ENCODE measurements at places on chromosomes 7 and 10.

DNA sequence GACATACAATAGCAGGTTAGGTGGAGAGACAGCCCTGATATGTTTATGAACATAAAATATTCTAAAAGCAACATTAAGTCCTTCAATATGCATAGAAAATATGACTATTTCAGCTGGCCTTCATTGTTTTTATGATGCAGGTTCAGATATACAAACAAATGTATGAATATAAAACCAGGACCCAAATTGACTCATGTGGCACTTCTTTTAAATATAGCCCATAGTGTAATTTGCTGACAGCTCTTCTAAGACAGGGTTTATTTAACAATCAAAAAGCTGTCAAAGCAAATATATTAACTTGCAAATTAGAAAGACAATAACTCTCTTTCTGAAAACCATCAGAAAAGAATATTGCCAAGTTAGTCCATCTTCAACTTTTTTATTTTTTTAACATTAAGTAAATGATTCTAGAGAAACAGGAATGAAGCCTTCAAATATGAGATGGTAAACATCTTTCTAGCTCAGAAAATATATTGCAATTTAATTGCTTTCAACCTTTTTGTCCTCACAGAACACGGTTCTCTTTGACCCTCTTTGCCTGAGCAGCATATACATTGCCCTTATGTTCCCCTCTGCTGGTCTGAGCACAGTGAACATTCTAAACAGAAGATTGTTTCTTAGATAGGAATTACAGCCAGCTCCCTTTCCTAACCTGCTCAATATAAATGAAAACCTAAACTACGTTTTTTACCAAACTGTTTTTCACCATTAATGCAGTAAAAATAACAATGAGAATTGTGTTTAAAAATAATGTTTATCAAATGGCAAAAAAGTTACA lies 82.8 kb downstream of the CACNA2D1 start:
- no peak for DNase-seq

GRCh38 chr7:118615-119391 lies 73.6 kb upstream of the FAM20C start:
- no peak for DNase-seq

GRCh38 chr7:83879063-83879462 lies 230.1 kb upstream of the SEMA3E start:
- DNase-seq, result no peak

- DNase-seq, result no peak
These were observed 402.0 kb downstream of the RPS24 start for GRCh38 chr10:78435484-78436221.

- no peak for DNase-seq
These were observed 85.8 kb downstream of the CYTH3 start for GRCh38 chr7:6186577-6186976.

DNA sequence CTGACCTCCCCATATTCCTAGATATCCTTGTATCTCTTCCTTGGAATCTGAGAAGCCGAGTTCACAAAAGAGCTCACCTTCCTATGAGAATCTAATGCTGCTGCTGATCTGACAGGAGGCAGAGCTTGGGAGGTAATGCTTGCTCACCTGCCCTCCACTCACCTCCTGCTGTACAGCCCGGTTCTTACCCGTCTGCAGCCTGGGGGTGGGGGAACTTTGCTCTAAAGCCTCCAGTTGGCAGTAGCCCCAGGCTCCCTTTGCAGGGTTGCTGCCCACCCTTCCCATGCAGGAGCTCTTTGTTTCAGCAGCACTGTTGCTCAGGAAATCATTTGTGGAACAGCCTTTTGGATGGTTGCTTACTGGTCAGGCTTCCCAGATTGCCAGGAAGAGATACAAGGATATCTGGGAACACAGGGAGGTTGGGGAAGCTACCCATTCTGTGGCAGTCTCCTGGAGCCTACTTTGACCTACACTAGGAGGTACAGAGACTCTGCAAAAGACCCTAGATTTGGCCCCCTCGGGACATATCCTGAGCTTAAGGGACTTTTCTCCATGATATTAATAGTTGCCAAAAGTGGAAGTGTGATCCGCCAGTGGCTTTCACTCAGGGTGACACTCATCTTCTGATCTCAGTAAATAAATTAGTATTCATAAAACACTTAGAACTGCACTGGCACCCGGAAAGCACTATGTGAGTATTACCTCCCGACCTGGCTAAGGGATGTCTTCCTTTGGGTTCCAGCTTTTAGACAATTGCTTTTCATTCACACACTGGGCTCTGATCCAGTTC lies 363.7 kb upstream of the PODXL start:
- DNase-seq, result no peak

- no peak for DNase-seq
These were observed 157.4 kb downstream of the NXPH1 start for GRCh38 chr7:8590791-8591190.

- DNase-seq, result peak; percentile 56
These were observed 222.3 kb upstream of the MKLN1 start for GRCh38 chr7:131105294-131105798.

DNA sequence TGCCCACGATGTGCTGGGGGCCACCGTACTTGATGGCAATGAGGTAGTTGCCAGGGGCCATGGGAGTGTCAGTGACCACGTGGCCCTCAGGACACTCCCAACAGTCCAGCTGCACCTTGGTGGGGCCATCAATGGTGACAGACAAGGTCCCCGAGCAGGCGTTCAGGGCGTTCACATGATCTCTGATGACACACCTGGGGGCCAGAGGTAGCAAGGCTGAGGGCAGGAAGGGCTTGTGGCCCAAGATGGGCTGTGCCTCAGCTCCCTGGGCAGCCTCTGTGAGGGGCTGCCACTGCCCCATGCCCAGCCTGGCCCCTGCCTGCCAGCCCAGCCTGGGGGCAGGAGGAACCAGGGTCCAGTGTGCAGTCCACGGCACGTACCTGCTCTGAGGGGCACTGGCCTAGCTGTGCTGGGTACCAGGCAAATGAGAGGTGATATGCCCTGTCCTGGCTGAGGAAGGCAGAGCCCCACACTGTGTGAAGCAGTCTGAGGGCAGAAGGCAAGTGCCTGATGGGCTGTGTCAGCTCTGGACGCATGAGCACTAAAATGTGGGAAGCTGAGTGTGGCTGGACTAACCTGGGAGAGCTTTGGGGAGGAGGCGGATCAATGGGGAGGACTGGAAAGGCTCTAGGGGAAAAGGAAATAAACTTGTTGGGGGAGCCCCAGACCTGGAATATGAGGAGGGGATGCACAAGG lies 3.5 kb upstream of the KCP start:
- no peak for DNase-seq

DNA sequence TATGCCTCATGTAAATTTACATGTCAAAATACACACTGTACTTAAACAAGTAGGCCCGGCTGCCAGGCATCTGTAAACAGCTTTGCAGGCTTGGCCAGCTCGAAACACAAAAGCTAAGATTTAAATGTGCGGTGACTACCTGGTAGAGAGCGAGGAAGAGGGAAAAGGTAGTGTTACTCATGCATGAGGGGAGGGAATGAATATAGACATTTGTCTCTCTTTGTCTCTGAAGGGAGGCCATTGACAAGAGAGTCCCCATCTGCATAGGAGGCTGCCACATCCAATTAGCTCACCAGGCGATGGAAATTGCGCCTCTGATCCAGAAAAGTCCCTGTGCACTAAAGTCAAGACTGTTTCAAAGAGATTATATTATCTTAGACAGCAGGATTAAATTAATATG lies 535.8 kb downstream of the PTPRN2 start:
- no peak for DNase-seq

GRCh38 chr10:61903928-61904344 lies 2.4 kb downstream of the ARID5B start:
- DNase-seq, result no peak

GRCh38 chr10:60479305-60480020 lies 89.8 kb upstream of the ANK3 start:
- DNase-seq, result no peak

DNA sequence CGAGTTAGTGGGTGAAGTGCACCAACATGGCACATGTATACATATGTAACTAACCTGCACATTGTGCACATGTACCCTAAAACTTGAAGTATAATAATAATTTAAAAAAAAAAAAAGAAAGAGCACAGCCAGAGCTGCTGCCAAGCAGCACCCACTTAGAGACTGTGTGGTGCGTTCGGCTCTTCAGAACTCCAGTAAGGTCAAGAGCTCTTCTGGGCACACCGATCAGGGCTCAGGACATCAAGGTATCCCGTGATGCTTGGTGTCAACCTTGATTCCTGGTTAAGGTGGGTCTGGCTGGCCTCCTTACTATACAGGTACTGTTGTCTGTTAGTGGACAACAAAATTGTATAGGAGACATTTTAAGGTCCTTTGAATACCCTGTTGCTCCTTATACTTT lies 385.7 kb upstream of the AKR1E2 start:
- no peak for DNase-seq

- no peak for DNase-seq
These were observed 70.1 kb downstream of the ADCY1 start for GRCh38 chr7:45644237-45644636.

GRCh38 chr7:39554583-39555165 lies 11.5 kb upstream of the YAE1 start:
- DNase-seq, result no peak

DNA sequence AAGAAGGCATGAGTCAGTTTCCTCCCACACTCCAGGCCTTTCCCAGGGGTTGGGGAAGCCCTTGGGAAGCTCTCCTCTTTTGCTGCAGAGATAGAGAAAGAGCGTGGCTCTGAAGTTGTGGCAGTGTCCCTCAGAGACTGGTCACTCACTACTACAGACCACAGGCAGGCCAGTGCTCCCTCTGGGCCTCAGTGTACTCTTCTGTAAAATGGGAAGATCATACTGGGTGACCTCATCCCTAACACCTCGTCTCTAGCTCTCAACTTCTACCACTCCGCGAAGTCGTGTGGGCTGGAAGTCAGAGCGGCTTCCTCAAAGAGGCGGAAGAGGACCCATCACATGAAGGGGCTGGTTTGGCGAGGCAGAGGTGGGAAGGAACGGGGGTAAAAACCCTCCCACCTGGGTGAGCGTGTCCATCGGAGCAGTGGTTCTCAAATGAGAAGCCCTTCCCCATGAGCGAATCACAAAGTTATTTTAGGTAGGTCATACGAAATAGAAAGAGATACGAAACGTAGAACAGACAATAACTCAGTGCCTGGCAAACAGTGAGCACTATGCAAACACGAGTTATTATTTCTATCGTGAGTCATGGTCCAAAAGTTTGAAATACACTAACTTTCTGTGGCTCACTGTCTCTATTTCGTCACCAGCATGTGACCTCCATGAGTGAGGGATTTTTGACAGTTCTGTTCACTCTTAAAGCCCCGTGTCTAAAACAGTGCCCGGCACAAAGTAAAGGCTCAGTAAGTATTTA lies 32.7 kb downstream of the PRKAG2 start:
- no peak for DNase-seq

- no peak for DNase-seq
These were observed 104.3 kb downstream of the TCERG1L start for GRCh38 chr10:131207176-131207575.

- no peak for DNase-seq
These were observed 569 bp downstream of the ZNF316 start for GRCh38 chr7:6637544-6638229.

- DNase-seq, result no peak
These were observed 98.1 kb downstream of the DPY19L1 start for GRCh38 chr7:34939175-34939574.

- no peak for DNase-seq
These were observed 70.7 kb upstream of the NPY start for GRCh38 chr7:24213311-24213710.

GRCh38 chr7:84975586-84976185 lies 211.2 kb downstream of the SEMA3D start:
- no peak for DNase-seq

DNA sequence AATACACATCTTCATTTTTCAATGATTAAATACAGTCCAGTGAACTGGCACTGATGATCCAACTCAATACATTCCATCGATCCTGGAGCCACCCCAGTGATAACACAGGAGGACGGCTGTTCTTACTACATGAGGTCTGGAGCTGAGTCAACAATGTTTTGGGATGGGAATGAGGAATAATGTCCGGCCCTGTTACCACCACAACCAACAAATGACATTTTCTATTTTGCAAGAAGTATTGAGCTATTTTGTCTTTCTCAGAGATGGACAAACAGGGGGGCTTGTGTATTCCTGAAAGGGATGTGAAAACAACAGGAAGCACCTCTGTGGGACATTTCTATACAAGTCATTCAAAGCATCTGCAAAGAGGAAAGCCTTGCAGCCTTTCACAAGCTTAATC lies 249.2 kb downstream of the PARD3 start:
- DNase-seq, result no peak

GRCh38 chr7:149027055-149027454 lies 1.2 kb downstream of the PDIA4 start:
- no peak for DNase-seq

GRCh38 chr10:124255556-124255955 lies 162.2 kb upstream of the CHST15 start:
- no peak for DNase-seq

- DNase-seq, result no peak
These were observed 59.9 kb downstream of the MRPL32 start for GRCh38 chr7:42991913-42992591.

- DNase-seq, result no peak
These were observed 97.9 kb downstream of the MTPN start for GRCh38 chr7:135879233-135879632.

DNA sequence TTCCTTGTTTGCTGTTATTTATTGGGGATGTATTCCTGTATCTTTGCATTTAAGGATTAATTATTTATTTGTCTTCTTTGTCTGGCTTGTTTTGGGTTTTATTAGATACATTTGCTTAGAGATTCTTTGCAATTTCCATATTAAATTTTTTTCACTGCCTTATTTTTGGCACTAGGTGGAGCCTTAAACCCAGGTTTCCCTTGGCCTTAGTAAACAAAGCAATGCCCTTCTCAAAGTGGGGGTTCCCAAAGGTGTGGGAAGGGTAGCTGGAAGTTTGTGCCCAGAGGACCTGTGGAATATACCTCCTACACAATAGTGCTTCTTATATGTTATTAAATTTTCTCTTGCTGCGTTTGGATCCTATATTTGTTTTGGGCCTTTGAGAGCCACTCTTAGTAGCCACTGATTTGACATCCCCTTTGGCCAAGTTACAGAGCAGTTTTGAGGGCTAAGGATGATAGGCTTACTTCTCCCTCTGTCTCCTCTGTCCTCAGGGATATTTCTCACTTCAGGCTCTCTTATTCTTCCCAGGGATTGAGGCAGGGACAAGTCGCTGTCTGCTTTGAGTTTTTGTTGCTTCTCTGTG lies 162.3 kb downstream of the ITGB1 start:
- DNase-seq, result no peak

DNA sequence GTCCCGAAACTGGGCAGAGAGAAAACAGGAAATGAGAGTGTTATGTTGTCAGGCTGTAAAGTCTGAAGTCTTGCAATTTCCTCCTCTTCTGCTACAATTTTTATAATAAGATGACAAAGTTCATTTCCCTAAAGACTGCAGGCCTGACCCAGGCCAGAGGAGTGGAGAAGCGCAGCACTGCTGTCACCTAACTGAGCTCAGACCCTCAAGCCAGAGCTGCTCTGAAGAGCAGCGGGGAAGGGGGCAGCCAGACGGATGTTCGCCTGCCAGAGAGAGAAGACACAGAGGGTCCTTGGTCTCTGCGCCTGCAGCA lies 12.6 kb upstream of the AOAH start:
- no peak for DNase-seq

GRCh38 chr7:45697576-45698136 lies 123.5 kb downstream of the ADCY1 start:
- DNase-seq, result no peak
